ENCODE measurements at places on chromosomes 12 and 14.

- no peak for DNase-seq
Observed at GRCh38 chr14:72800848-72801370, 93.0 kb downstream of the DPF3 start.

DNA sequence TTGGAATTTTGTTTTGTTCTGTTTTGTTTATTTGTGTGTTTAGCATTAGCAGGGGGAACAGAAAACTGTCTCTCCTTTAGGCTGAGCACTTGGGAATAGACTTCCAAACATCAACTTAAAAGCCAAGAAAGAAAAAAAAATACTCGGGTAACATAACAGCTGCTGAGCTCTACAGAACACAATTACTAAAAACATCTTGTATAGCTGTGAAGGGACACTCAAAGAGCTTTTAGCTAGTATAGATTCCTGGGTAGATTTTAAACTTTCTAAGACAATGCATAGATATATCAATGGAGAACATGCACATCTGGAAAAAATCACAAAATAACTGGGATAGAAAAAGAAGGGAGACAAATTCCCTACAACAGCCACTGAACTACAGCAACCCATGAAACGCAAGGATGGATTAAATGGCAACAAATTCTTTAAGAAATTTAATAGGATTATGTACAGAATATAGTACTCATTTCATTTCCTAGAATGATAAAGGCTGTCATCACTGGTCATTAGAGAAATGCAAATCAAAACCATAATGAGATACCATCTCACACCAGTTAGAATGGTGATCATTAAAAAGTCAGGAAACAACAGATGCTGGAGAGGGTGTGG, 174.3 kb upstream of the KRR1 start:
- DNase-seq = no peak

GRCh38 chr12:65649126-65649525, 175.2 kb upstream of the HMGA2 start:
- no peak for DNase-seq

DNA sequence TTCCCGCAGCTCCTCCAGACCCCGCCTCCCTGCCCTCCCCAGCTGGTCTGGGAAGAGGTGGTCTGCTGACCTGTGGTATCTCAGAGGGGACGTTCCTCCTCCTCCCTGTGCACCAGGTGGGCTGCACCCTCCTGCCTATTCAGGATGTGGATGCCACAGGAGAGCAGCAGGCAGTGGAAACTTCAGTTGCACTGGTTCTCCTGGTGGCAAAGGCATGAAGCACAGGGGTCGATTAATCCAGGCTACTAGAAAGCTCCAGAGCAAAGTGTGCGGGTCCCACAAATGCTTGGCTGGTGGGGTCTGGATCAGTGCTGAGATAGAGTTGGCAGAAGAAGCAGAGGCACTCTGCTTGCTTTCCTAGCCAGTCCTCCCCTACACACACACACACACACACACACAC, 197.0 kb downstream of the SLC41A2 start:
- DNase-seq = no peak

DNA sequence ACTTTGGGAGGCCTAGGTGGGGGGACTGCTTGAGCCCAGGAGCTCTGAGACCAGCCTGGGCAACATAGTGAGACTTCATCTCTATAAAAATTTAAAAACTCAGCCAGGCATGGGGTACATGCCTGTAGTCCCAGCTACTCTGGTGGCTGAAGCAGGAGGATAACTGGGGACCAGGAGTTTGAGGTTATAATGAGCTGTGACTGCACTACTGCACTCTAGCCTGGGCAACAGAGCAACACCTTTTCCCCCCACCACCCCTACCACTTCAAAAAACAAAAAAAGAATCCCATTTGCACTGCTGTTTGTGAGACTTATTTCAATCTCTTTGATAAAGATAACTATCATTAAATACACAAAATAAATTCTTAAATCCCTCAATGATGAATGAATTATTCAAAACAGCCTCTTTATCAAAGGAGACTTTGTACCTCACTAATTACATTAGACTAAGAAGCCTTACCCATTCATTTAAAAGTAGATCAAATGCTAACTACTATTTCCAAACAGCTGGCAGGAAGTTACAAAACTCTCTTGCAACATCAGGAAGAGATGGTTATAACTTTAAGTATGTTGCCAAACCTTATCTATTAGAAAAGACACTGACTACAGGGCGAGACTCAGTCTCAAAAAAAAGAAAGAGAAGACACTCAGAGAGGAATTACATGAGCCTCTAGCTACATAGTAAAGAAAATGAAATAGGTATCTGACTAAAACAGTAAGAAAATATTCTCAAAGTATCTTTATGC, 14.7 kb downstream of the BLTP3B start:
- DNase-seq = no peak

DNA sequence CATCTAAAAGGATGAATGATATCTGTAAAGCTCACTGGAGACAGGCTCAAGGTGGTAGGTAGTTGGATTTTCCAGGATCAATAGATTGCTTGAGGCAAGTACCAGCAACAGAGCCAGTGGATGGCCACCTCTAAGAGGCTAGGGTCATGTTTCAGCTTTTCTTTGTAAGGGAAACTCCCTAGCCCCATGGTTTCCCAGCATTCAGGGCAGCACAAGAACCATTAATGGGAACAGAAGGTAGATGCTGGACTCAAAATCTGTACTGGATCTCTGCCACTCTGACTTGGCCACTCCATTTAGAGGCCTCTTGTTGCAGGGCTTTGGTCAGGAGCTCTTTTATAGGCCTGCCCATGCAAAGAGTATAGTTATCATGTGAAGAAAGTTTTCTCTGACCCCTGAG, 76.1 kb upstream of the DYRK2 start:
- no peak for DNase-seq

DNA sequence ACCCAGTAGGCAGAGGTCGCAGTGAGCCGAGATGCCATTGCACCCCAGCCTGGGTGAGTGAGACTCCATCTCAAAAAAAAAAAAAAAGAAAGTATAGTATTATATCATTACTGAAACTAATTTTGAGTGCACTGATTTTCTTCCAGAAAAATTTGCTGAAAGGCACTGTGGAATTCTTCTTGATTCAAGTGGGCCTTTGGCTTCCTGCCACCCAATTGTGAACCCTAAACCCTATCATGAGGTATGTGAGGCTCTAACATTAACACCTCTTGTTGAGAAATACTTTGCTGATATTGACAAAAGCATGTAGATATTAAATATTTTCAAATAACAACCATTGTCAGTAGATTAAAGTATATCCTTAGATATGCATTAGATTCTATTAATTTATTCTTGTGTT, 211.2 kb downstream of the LRRK2 start:
- DNase-seq = no peak

DNA sequence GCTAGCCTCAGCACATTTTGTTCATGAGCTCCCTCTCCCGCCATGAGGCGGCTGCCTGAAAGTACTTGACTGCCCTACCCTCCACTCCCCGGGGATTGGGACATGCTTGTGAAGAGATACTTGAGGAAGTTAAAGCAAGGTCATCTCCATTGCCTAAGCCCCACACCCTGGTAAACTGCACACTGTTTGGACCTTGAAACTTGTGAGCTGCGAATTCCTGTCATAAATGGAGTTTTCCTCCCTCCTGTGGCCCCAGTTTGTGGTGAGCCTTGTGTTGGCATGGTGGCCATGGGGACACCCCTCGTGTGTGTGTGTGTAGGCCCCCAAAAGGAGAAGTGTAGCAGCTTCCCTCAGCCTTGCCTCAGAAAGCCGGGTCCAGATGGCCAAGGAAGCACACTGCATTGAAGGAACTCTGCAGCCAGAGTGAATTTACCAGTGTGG, 395.5 kb downstream of the ZFP36L1 start:
- no peak for DNase-seq

DNA sequence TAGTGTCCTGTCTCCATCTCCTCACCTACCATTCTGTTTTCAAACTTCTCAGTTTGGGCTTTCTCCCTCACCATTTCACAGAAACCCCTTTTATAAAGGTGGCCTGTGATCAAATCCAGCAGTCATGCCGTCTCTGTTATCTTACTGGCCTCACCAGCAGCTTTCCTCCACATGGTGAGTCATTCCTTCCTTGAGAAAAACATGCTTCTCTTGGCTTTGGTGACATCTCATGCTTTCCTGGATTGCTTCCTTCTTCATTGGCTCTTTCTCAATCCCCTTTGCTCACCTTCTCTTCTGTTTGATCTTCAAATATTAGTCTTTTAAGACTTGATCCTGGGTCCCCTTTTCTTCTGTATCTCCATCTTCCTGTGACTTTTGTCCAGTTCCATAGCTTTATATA, 164.9 kb downstream of the ANO4 start:
- no peak for DNase-seq

- DNase-seq = no peak
Observed at GRCh38 chr12:6193853-6194815, 6.1 kb upstream of the CD9 start.

DNA sequence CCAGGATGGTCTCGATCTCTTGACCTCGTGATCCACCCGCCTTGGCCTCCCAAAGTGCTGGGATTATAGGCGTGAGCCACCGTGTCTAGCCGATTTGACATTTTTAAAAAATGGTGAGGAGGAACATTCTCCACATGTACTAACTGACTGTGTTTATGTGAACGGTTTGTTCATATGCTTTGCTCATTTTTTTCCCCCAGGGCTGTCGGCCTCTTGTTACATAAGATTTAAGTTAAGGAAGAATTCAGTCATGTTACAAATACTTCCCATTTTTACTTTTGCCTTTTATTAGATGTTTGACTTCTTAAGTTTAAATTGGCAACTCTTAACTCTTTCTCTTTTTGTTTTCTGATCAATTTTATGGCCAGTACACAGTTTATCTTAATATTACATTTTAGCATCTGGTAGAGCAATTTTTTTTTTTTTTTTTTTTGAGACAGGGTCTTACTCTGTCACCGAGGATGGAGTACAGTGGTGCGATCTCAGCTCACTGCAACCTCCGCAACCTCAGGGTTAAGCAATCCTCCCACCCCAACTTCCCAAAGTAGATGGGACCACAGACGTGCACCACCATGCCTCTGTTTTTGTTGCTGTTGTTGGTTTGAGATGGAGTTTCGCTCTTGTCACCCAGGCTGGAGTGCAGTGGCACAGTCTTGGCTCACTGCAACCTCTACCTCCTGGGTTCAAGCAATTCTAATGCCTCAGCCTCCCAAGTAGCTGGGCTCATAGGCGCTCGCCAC, 9.6 kb downstream of the GNS start:
- DNase-seq = no peak

- DNase-seq = no peak
Observed at GRCh38 chr12:42017051-42017450, 127.6 kb downstream of the GXYLT1 start.

GRCh38 chr12:26938701-26939062, 412 bp downstream of the FGFR1OP2 start:
- DNase-seq = no peak

- no peak for DNase-seq
Observed at GRCh38 chr12:27163048-27163715, 80.8 kb upstream of the C12orf71 start.

DNA sequence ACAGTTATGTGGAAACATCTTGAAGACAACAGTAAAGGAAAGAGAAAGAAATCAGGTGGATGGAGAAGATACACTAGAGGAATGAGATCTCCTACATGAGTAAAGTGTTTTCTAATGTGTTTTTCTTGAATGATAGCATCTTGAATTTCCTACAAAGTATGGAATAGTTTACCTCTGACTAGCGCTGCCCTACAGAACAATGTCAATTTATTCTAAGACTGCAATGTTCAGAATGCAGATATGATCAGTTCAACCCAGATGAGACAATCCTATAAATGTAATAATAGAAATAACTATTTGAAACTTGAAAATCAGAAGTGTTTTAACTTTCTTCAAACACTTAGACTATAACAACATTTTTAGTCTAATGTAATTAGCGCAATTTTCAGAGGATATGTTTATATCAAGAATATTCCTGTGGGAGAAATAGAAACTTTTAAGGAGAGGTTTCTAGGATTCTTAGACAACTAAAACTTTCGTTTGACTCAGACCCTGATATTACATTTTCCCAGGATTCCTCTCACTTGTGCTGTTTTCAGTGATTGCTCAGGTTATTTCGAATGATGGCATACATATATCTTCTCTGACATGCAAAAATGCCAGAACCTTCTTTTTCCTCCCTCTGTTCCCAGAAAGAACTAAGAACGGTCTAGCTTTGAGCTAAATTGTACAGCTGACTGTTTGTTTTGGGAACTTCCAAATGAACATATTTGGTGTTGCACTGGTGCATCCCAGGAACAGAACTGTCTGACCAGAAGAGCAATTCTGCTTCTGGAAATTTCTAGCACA, 1017.4 kb downstream of the DIO2 start:
- DNase-seq = no peak

- no peak for DNase-seq
Observed at GRCh38 chr12:57739387-57739786, 845 bp upstream of the AGAP2 start.

DNA sequence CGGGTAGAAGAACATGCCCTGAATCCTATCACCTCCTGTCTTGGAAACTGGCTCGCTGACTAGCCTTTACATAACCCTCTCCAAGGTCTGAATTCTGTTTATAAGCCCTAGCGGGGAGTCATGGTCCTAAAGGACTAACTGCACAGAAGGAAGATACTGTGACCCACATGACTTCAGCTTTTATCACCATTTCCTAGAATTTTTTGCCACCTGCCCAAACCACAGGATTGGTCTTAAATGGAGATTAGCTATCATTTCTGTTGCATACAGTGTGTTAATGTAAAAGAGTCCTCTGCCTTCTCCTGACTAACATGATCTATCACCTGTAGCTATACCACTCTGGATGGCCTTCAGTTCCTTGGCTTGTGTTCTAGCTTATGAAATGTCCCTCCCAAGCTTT, 319.2 kb downstream of the DUSP6 start:
- DNase-seq = no peak

DNA sequence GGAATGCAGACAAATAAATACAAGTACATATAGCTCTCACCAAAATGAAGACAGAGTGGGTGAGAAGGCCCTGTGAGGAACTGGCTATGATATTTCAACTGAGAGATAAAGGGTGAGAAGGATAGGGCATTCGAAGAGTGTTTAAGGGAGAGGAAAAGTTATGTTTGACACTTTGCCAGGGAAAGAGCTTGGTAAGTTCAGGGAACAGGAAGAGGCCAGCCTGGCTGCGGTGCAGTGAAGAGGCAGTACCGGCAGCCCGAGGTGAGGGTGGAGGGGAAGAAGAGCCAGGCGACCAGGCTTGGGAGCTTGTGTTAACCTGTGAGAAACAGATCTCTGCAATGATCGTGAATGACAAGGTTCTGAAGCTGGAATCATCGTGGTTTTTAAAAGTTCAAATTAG, 84.7 kb upstream of the RFX4 start:
- no peak for DNase-seq

GRCh38 chr12:93177208-93178153, 200.2 kb upstream of the NUDT4 start:
- no peak for DNase-seq

DNA sequence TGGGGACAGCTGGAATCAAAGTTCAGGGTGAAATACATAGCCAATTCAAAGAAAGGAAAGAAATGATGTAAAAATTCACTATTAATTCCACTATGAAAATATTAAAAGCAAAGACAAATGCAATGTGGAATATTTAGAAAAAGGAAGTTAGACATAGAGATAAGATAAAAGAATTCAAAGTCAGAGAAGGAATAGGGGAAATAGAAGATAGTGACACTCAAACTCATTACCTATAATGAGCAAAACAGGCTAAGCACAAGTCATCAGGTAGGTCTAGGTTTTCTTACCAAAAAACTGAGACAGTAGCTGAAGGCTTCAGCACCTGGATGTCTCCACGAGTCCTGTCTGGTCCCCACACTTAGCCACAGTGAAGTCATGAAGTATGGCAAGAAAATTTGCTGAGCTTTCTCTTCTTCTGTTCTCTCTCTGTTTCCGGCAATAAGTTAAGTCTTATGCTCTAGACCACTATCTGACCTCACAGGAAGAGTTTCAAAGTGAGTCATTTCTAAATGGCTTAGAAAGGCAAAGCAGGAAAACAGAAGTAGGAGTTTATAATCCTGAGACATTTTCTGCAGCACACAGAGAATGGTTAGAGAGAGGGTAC, at the start of gene C3AR1:
Gene C3AR1 (minus strand): TSS at position 369 of the 604 bp plus-strand sequence. CDS start 6,174 bp downstream, outside the sequence.
- DNase-seq = peak; percentile 37
